Naive thymus-derived CD4-positive, alpha-beta T cell (primary cell): ENCODE measurements at places on chromosomes 2 and 18. TPM values are rescaled to one million over a fixed set of nuclear protein-coding genes. Genes with fewer than 3 reads are reported as not detected.

Gene SERPINB12
- not detected for polyA plus RNA-seq

Gene OTOS
- not detected for polyA plus RNA-seq

Gene CSRNP3
- polyA plus RNA-seq = not detected

Gene UGT1A7
- polyA plus RNA-seq = not detected

Gene PID1
- polyA plus RNA-seq = 0.07 TPM

Gene UGT1A10
- polyA plus RNA-seq = not detected

Gene INHA
- polyA plus RNA-seq = not detected

Gene KIF5C
- 0.58 TPM for polyA plus RNA-seq

GRCh38 chr2:227365833-227366232, 13.3 kb downstream of the TM4SF20 start:
- no peak overlapping the region for H3K27ac ChIP-seq
- no peaks in the 10 kb centered on the region for H3K4me1 ChIP-seq
- no peak overlapping the region for H3K4me3 ChIP-seq
- DNase-seq = no peak

DNA sequence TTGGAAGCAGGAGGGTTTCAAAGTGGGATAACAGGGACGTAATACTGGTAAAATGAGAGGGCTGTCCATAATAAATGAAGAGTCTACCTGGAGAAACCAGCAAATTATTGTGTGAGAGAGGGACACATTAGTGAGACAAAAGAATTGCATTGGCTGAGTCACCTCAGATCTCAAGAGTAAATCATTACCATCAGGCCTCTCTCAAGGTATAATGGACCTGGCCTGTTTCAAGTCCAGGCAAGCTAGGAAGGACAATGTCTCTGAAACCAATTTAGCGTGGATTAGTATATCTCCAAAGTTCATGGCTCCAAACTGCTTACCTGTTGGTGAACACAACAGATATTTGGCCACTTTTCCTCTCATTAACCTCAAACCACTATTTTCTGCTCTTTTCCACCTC, 471.4 kb downstream of the CMPK2 start:
- no peaks in the 10 kb centered on the region for H3K27me3 ChIP-seq
- no peak overlapping the region for H3K4me3 ChIP-seq
- no peak for DNase-seq
- no peaks in the 10 kb centered on the region for H3K36me3 ChIP-seq
- H3K4me1 ChIP-seq = no peaks in the 10 kb centered on the region

DNA sequence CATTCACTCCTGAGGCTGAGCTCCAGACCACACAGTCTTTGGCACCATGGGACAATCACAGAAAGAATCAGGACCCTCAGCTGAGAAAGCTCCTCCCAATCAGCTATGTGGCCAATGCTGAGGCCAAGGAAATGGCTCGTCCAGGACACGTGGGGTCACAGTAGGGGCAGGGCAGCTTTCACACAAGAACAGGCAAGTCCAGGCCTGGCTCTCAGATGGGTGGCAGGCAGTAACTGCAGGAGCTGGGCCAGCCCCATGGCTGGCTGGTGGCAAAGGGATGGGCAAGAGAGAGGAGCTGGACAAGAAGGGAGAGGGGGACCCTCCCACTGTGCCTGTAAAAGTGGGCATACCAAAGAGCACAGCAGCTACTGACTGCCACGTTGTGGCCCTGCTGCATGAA, 12.2 kb upstream of the EDAR start:
- H3K36me3 ChIP-seq = no peaks in the 10 kb centered on the region
- no peaks in the 10 kb centered on the region for H3K4me1 ChIP-seq
- no peak overlapping the region for H3K27ac ChIP-seq
- H3K27me3 ChIP-seq = no peaks in the 10 kb centered on the region
- DNase-seq = no peak

GRCh38 chr2:72111061-72111460, 36.6 kb downstream of the CYP26B1 start:
- no peak for DNase-seq
- H3K4me3 ChIP-seq = no peak overlapping the region
- no peaks in the 10 kb centered on the region for H3K4me1 ChIP-seq
- H3K27ac ChIP-seq = no peak overlapping the region
- no peaks in the 10 kb centered on the region for H3K36me3 ChIP-seq

GRCh38 chr2:27664622-27665363, 1.1 kb downstream of the SLC4A1AP start:
- peaks cover 6% of the 10 kb centered on the region for H3K36me3 ChIP-seq
- peak overlapping the region; percentile 98 for H3K4me3 ChIP-seq
- peaks cover 18% of the 10 kb centered on the region for H3K4me1 ChIP-seq
- H3K27ac ChIP-seq = peak overlapping the region; percentile 95

DNA sequence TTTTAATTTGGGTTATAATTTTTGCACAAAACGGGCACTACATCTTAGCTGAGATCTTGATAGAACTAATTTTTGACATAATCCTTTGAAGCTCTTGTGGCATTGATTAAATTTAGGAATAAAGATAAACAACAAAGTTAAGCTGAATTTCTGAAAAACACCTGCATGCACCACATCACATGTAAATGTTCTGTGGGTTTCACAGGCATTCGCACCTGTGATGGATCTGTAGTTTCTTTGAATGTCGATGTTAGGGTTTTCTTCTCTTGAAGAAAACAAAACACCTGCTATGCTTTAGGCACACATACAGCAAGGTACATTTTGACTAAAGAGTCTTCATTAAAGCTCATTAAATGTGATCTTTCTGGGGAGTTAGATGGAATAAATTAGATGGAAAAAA, 60.3 kb downstream of the RPIA start:
- H3K4me1 ChIP-seq = peaks cover 78% of the 10 kb centered on the region
- H3K27me3 ChIP-seq = no peaks in the 10 kb centered on the region
- no peak overlapping the region for H3K4me3 ChIP-seq
- H3K27ac ChIP-seq = peak overlapping the region; percentile 84
- DNase-seq = peak; percentile 72

DNA sequence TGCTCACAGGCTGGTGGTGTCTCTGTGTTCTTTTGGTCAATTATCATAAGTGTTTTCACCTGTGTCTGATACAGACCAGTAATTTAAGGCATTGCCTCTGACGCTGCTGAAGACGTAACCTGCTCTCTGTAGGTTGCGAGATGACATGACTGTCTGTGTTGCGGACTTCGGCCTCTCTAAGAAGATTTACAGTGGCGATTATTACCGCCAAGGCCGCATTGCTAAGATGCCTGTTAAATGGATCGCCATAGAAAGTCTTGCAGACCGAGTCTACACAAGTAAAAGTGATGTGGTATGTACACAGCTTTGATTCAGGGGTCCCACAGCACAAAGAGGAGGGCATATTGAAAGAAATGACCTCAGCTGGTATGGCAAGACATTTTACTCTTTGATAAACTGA, 33.8 kb upstream of the TMEM87B start:
- no peaks in the 10 kb centered on the region for H3K36me3 ChIP-seq
- H3K4me3 ChIP-seq = no peak overlapping the region
- H3K4me1 ChIP-seq = no peaks in the 10 kb centered on the region
- H3K27ac ChIP-seq = no peak overlapping the region

GRCh38 chr2:1721706-1722646, 22.3 kb downstream of the PXDN start:
- H3K36me3 ChIP-seq = no peaks in the 10 kb centered on the region
- no peak for DNase-seq
- H3K4me1 ChIP-seq = no peaks in the 10 kb centered on the region
- no peak overlapping the region for H3K4me3 ChIP-seq
- H3K27me3 ChIP-seq = no peaks in the 10 kb centered on the region
- H3K27ac ChIP-seq = no peak overlapping the region

GRCh38 chr2:156657809-156658208, 221.6 kb downstream of the GPD2 start:
- H3K4me1 ChIP-seq = no peaks in the 10 kb centered on the region
- no peak for DNase-seq
- no peak overlapping the region for H3K27ac ChIP-seq
- H3K27me3 ChIP-seq = no peaks in the 10 kb centered on the region
- H3K36me3 ChIP-seq = no peaks in the 10 kb centered on the region
- H3K4me3 ChIP-seq = no peak overlapping the region

DNA sequence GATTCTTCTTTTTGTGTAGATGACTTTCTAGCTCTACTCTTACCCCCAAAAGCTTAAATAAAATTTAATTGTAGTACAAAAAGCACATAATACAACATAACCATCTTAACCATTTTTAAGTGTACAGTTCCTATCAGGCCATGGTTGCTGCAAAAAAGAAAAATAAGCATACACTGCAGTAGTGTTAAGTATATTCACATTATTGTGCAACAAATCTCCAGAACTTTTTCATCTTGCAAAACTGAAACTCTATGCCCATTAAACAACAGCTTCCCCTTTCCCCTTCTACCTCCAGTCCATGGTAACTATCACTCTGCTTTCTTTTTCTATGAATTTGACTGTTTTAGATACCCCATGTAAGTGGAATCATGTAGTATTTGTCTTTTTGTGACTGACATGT, 18.1 kb downstream of the PPM1B start:
- H3K27ac ChIP-seq = no peak overlapping the region
- no peak for DNase-seq
- no peaks in the 10 kb centered on the region for H3K36me3 ChIP-seq
- H3K4me3 ChIP-seq = no peak overlapping the region

DNA sequence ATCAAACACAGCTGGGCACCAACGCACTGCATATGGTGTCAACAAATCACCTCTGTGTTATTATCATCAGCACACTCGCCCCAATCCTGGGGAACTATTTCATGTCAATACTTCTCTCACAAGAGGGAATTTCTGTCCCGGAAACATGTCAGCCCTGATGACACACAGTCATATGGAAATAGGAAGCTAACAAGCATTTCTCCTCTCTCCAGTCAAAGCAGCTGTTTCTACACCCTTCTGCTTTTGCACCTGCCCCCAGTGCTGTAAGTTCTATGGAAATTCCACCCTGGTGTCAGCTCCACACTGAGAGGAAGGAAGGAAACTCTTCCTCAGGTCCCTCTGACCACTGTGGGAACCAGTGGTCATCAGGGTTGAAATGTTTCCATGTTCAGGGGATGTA, 447.6 kb upstream of the ID2 start:
- no peaks in the 10 kb centered on the region for H3K36me3 ChIP-seq
- H3K4me1 ChIP-seq = no peaks in the 10 kb centered on the region
- no peak overlapping the region for H3K27ac ChIP-seq

GRCh38 chr2:45282646-45283045, 273.4 kb upstream of the SIX2 start:
- no peak overlapping the region for H3K4me3 ChIP-seq
- H3K27me3 ChIP-seq = no peaks in the 10 kb centered on the region

GRCh38 chr2:201957091-201957490, 76.6 kb upstream of the FZD7 start:
- no peak overlapping the region for H3K4me3 ChIP-seq
- no peaks in the 10 kb centered on the region for H3K36me3 ChIP-seq
- no peaks in the 10 kb centered on the region for H3K27me3 ChIP-seq
- DNase-seq = no peak
- H3K27ac ChIP-seq = no peak overlapping the region

DNA sequence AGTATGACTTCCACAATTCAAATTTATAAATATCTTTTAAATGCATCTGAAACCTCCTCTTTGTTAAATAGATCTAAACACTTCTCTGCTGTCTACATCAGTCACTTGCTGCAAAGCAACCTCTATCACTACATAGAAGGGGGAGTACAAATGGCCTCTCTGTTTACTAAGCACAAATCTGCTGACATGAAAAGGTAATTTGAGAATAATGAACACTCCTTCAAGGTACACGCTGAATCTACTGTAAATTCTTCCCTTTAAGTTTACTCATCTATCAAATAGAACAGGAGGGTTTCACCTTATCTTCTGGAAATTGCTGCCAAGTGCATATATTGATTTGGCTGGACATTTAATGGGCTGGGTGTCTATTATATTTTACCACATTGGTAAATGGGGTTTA, 879.6 kb downstream of the SUCLG1 start:
- no peak overlapping the region for H3K27ac ChIP-seq
- no peaks in the 10 kb centered on the region for H3K4me1 ChIP-seq
- H3K27me3 ChIP-seq = no peaks in the 10 kb centered on the region
- H3K4me3 ChIP-seq = no peak overlapping the region
- no peaks in the 10 kb centered on the region for H3K36me3 ChIP-seq

DNA sequence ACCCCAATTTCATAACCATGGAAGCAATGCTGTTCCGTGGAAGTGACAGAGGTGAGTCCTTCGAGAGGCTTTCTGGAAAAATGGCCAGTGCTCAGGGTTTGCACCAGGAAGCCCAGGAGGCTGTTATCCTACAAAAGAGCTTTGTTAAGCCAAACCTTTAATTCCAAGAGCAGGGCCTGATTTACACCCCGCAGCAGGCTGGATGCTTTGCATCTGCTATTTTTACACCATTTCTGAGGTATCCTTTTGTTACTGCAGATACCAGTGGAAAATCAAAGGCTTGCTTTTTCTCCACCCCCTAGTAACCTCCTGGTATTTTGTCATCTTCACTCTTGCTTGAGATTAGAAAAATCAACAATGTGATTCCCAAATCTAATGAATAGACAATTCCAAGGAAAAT, 380.6 kb downstream of the SOX11 start:
- no peaks in the 10 kb centered on the region for H3K36me3 ChIP-seq
- H3K27ac ChIP-seq = no peak overlapping the region
- no peak overlapping the region for H3K4me3 ChIP-seq
- no peak for DNase-seq
- no peaks in the 10 kb centered on the region for H3K27me3 ChIP-seq
- H3K4me1 ChIP-seq = no peaks in the 10 kb centered on the region

DNA sequence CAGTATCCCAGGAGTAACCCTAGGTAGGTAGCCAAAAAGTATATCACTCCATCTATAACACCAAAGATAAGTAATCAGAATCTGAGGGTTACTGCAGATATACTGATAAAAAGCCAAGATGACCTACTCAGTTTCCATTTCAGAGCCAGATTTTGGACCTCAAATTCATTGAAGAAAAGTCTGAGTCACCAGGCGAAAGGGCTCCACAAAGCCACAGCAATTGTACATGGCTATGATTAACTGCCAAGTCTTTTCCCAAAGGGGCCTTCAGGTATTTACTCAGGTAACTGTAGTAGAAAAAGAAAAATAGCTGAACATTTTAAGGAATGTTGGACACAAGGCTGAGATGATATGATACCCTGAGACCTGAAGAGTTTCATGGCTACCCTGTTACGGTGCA, 75.6 kb upstream of the KCNH7 start:
- H3K36me3 ChIP-seq = no peaks in the 10 kb centered on the region
- H3K27ac ChIP-seq = no peak overlapping the region
- no peaks in the 10 kb centered on the region for H3K4me1 ChIP-seq
- DNase-seq = no peak

- H3K4me1 ChIP-seq = no peaks in the 10 kb centered on the region
- no peak overlapping the region for H3K4me3 ChIP-seq
- no peaks in the 10 kb centered on the region for H3K36me3 ChIP-seq
- H3K27me3 ChIP-seq = no peaks in the 10 kb centered on the region
Measured at GRCh38 chr2:145753041-145753608, 1233.2 kb upstream of the ZEB2 start.

GRCh38 chr2:24214880-24215279, 40.0 kb downstream of the FAM228A start:
- no peaks in the 10 kb centered on the region for H3K27me3 ChIP-seq
- H3K4me1 ChIP-seq = peaks cover 4% of the 10 kb centered on the region
- DNase-seq = no peak
- no peak overlapping the region for H3K4me3 ChIP-seq
- H3K27ac ChIP-seq = no peak overlapping the region

GRCh38 chr2:128304715-128305554, 13.7 kb downstream of the HS6ST1 start:
- H3K4me3 ChIP-seq = no peak overlapping the region
- no peaks in the 10 kb centered on the region for H3K27me3 ChIP-seq
- no peak overlapping the region for H3K27ac ChIP-seq
- H3K36me3 ChIP-seq = no peaks in the 10 kb centered on the region
